ENCODE measurements at places on chromosomes 16 and 17.

DNA sequence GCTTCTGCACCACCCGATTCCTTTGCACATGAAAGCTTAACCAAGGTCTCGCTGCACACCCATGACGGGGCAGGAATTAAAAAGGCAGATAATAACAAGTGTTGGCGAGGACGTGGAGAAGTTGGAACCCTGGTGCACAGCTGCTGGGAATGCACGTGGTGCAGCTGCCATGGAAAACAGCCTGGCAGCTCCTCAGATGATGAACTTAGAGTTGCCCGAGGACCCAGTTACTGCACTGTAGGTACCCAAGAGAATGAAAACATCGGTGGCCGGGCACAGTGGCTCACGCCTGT, 211.6 kb upstream of the CIBAR2 start:
- no peak for DNase-seq

DNA sequence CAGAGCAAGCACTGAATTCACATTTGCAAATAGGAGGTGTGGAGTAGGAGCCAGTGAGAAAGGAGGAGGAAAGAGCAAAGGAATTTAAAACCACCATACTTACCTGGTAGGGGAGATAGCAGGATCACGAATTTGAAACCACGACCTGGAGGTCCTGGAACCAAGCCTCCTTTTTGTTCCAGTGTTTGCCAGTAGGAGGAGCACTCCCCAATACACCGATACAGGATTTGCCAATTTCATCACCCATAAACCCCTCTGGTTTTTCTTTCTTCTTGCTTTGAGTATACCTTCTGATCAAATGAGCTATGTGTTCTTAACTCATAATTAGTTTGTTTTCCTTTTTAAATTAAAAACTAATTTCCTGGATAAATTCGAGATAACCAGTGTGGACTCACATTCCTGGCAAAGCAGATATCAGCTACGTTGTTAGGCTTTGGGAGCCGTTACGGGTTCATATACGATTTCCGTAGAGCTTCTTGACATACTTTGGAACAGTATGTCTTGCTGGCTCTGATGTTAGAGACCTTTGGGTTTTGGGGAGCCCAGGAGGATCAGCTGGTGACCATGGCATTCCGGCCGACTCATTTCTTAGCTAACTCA, 22.7 kb downstream of the BCO1 start:
- DNase-seq = no peak

GRCh38 chr17:58452738-58453137, 35.4 kb upstream of the RNF43 start:
- DNase-seq = no peak

- no peak for DNase-seq
These were observed 11.1 kb downstream of the USP6 start for GRCh38 chr17:5126719-5127488.

- DNase-seq = no peak
These were observed 76.8 kb downstream of the RPGRIP1L start for GRCh38 chr16:53626811-53627210.

GRCh38 chr16:19118938-19119431, 5.2 kb downstream of the ITPRIPL2 start:
- no peak for DNase-seq
